ENCODE measurements at places on chromosomes 6 and 20.

- DNase-seq = no peak
Observed at GRCh38 chr6:109282756-109283155, 99.5 kb downstream of the CD164 start.

- DNase-seq = no peak
Observed at GRCh38 chr6:121309768-121310469, 24.4 kb downstream of the TBC1D32 start.

GRCh38 chr6:134420614-134421181 lies 102.8 kb upstream of the SGK1 start:
- no peak for DNase-seq

DNA sequence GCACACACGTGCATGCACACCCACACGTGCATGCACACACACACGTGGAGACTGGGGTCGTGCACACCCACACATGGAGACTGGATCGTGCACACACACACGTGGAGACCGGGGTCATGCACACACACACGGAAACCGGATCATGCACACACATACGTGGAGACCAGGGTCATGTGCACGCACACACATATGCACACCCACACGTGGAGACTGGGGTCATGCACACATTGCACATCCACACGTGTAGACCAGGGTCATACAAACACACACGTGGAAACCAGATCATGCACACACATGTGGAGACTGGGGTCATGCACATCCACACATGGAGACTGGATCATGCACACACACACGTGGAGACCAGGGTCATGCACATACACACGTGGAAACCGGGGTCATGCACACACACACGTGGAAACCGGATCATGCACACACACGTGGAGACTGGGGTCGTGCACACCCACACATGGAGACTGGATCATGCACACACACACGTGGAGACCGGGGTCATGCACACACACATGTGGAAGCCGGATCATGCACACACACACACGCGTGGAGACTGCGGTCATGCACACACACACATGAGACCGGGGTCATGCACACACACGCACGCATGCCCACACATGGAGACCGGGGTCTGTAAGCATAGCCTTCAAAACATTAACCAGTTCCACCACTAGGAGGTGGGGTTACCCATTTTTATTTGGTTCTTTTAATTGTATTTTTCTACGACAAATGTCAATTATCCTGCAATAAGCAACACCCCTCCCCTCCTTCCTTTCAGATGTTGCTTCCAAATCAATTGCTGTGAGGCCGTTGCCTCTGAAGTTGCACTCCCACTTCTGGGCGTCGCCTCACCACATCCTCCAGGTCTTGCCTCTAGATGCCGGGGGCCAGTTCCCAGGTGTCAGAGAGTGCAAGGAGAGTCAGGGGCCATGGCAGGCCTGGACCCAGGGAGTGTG lies 95.8 kb downstream of the TMEM242 start:
- peak; percentile 44 for DNase-seq

- DNase-seq = no peak
Observed at GRCh38 chr6:128731249-128732165, 151.4 kb upstream of the LAMA2 start.

GRCh38 chr6:79630883-79631692 lies at the start of gene SH3BGRL2:
SH3BGRL2 (plus strand) TSS chr6:79631329; CDS start chr6:79631462, 133 bp downstream.
- DNase-seq = peak; percentile 92

- no peak for DNase-seq
Observed at GRCh38 chr6:90086517-90086916, 192.2 kb downstream of the GJA10 start.
